ENCODE measurements at places on chromosomes 16 and 17. TPM values are rescaled to one million over a fixed set of nuclear protein-coding genes. Genes with fewer than 3 reads are reported as not detected.

DNA sequence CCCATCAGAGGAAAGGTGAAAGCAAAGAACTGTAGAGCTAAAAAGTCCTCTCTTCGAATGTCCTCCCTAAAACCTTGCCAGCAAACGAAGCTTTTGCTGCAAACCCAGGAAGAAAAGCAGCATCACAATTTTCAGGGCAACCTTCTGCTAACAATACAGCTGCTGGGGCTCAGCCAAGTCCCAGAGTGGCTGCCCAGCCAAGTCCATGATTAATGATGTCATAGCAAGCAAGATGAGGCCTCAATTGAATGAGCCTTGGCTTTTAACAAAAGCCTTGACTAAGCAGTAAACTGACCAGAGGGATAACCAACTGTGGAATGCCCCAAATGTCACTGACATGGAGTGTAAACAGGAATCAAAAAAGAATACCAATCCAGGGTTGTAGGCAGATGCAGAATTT, 342.7 kb downstream of the PMP22 start:
- DNase-seq = no peak

- DNase-seq = no peak
These were observed 670.0 kb downstream of the TOX3 start for GRCh38 chr16:51876934-51877333.

- no peak for DNase-seq
These were observed 87.3 kb downstream of the MAP2K6 start for GRCh38 chr17:69501591-69502468.

The KRTAP1-4 gene
- total RNA-seq = not detected

The FBXL16 gene
- total RNA-seq = 1.6 TPM

DNA sequence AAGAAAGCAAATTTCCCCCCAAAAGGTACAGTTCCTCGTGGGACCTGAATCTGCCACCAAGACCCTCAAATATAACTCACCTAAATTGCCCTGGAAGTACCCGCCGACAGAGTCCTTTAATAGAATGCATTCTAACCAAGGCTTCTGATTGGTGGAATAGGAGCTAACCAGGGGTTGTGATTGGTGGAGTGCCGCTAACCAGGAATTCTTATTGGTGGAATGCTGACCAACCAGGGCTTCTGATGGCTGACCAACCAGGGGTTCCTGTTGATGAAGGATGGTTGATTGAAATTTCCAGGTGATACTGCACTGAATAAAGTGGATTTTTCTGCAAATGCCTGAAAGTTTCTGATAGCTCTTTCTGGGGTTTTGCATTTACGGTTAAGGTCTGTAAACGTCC, 6.5 kb downstream of the TFAP4 start:
- DNase-seq = no peak

The BTBD17 gene
- total RNA-seq = not detected

DNA sequence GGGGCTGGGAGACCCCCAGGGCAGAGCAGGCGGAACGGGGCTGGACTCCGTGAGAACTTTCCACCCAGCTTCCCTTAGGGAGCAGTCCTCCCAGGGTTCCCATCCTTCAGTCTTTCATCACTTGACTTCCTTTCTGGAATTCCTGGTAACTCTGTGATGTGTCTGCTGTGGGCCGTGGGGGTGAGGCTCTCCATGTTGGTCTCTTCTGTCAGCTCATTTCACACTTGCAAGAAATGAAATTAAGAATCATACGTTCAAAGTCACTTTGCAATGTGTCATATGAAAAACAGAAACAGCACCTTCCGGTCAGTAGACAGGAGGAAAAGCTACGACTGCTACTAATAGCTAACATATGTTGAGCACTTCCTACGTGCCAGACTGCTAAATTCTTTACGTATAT, 5.4 kb upstream of the BBS2 start:
- DNase-seq = no peak

GRCh38 chr16:87100306-87101058, 216.7 kb downstream of the C16orf95 start:
- DNase-seq = no peak

DNA sequence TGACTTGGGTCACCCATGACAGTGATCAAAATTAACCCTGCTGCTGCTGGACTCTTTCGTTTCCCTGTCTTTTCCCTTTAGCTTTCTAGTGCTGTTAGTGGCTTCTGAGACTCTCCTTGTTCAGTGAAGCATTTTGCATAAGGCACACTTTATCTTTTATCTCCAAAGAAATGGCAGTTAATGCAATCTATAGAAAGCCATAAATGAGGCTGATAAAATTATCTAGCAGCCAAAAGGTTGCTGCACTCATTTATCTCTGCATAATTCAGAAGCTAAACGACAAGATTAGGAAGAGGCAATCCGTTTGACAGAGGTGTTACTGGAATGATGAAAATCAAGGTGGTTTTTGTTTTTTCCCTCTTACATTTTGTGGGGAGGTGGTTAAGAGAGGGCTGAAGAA, 1109.5 kb upstream of the EEF2KMT start:
- no peak for DNase-seq

DNA sequence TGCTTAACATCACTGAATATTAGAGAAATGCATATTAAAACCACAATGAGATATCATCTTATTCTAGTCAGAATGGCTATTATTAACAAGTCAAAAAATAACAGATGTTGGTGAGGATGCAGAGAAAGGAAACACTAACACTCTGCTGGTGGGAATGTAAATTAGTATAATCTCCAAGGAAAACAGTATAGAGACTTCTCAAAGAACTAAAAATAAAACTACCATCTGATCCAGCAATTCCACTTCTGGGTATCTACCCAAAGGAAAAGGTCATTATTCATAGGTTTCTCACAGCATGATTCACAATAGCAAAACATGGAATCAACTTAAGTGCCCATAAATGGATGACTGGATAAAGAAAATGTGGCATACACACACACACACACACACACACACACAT, 166.4 kb downstream of the CEP112 start:
- DNase-seq = no peak

DNA sequence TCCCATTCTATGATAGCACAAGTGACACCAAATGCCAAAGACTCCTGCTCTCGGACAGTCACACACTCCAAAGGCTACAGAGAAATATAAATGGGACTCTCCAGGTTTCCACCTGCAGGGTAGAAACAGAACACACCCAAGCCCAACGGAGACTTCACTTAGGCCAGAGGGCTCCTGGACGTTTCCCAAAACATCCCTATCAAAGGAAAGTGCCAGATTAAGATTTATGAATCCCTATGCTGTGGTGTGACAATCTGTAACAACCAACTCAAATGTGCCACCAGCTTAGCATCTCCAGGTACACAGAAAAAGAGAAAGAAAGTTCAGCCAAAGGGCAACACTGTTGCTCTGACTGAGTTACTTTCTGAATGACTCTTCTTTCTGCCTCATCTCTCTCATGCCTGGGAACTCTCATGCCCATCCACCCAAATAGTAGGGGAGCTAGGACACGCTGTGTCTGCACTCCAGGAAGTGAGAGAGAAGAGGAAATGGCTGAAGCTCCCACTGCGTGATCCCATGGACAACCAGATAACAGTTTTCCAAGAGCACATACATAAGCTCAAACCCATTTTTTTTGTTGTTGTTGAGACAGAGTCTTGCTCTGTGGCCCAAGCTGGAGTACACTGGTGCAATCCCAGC, 49.7 kb downstream of the SMG6 start:
- no peak for DNase-seq

GRCh38 chr17:73983621-73984400, 219.7 kb upstream of the RPL38 start:
- DNase-seq = no peak

GRCh38 chr17:12422651-12423050, 243.0 kb upstream of the MYOCD start:
- DNase-seq = peak; percentile 90

The FAM20A gene
- 6.4 TPM for total RNA-seq

- no peak for DNase-seq
These were observed 89.1 kb downstream of the CDH13 start for GRCh38 chr16:82715833-82716232.

The KRTAP4-9 gene
- not detected for total RNA-seq

- DNase-seq = no peak
These were observed 1.2 kb upstream of the EFNB3 start for GRCh38 chr17:7703584-7704479.

Measured in sigmoid colon (tissue), 7 donors.